ENCODE measurements at places on chromosomes 5 and 9.

GRCh38 chr5:78699552-78700153 lies 51.1 kb upstream of the LHFPL2 start:
- no peak for DNase-seq

GRCh38 chr5:149041242-149041641 lies 21.6 kb downstream of the SH3TC2 start:
- no peak for DNase-seq

- no peak for DNase-seq
Measured at GRCh38 chr5:123113136-123113535, 24.1 kb downstream of the PRDM6 start.

- DNase-seq, result no peak
Measured at GRCh38 chr9:127979333-127980059, 1.3 kb downstream of the EEIG1 start.
